CD4-positive, alpha-beta T cell treated with Interferon gamma for 1 hour (primary cell): ENCODE measurements at places on chromosomes 4 and X.

- DNase-seq = no peak
These were observed 37.2 kb upstream of the GPR78 start for GRCh38 chr4:8542776-8543525.

DNA sequence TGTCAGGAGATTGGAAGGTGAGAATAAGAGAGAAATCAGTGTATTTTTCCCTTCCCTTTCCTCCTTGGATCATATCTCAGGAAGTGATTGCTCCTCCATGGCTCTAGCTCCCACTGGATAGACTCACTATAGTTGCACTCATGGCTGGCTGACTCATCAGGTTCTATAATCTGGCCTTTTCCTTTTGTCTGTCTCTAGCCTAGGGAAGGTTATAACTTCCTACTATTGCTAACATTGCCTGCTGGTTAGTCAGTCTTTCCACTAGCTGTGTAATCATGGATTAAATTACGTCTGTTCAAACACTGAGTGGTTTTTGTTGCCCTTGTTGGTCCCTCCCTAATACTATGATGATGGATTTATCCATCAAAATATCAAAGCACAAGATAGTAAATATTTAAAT is 195.5 kb upstream of the VEGFC start:
- no peak for DNase-seq

DNA sequence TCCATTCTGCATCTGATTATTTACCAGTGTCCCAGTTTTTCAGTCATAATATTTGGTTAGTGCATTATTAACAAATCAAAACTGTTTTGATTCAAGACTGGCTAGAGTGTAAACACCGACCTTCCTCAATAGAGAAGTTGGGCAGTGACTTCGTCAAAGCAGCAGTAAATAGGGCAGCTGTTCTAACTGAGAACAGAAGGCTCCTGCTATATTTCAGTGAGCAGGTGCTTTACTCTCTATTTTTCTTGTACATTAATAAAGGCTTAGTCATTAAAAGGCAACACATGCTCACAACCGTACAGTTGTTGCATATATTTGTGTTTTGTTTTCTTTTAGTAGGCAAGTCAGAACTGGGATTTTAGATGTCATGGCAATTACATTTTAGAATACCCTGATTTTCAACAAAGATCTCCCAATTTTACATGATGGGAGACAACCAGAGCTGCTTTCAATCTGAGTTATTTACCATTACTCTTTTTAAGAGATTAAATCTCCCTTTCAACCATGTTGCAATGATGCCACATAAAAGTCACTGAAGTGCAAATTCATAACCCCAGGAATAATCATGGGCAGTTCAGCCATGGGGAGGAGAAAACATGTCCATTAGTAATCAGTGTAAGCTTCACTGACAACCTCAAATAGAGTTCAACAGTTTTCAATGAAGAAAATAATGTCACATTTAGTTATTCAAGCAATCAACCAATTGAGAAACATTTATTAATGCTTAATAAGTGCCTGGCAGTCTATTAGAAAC is 233.3 kb downstream of the NDST4 start:
- DNase-seq = no peak

GRCh38 chr4:172806841-172807240 is 361.8 kb upstream of the GALNT7 start:
- DNase-seq = no peak

DNA sequence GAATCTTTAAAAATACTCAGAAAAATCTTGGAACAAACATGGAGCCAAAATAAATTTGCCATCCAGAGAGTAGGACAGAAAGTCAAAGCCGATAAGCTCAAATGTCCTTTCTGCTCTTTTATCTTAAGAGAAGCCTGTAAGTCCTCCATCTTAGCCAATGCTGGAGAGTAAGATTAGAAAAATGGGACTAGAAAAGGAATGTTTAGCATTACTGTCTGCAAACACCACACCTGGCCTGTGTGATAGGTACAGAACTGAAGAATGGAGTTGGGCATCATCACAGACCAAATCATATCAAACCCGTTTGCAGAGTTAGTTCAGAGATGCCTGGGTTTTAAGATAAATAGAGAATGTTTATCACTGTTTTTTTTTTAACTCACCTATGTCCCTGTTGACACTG is 10.5 kb upstream of the SLC39A8 start:
- DNase-seq = no peak

GRCh38 chrX:17788956-17789562 is 51.8 kb downstream of the SCML1 start:
- DNase-seq = no peak

- peak; percentile 81 for DNase-seq
These were observed 29.2 kb upstream of the ASMTL start for GRCh38 chrX:1481636-1482529.

DNA sequence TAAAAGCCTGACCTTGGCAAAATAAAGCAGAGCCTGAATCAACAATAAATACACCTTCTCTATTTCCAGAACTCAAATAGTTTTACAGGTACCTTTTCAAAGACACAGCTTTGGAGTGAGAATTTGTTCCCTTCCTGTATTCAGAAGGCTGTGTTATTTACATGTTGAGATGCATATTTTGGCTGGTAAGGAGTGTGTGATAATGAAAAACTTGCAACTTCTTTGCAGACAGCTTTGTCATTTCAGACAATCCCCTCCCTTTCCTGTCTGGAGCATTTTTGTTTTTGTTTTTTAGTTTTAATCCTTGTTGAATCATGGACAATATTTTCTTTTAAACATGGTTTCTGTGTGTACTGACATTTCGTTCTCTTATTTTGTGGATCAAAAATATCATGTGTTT is 493.8 kb downstream of the FAT4 start:
- DNase-seq = no peak

- no peak for DNase-seq
These were observed 1385.9 kb downstream of the FAM133A start for GRCh38 chrX:95059909-95060308.

DNA sequence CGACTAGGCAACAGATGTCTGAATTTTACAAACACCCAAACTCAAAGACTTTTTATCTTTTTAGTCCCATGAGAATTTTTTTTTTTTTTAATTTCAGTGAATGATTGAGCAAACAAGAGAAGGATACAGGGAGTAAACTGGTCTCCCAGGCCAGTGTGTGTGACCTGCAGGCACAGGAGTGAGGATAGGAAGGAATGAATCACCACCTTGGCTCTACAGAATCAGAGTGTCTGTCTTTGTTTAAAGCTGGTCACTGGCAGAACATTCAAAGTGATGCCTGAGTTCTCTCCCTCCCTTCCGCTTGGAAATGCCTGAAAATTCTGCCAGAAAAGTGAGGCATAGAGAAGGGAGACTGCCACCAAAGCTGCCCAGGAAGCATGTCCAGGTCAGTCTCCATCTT is 69.5 kb downstream of the PARM1 start:
- DNase-seq = no peak

GRCh38 chr4:25290490-25291067 is 22.0 kb upstream of the ZCCHC4 start:
- DNase-seq = no peak

GRCh38 chrX:56803850-56804681 is 75.0 kb downstream of the NBDY start:
- no peak for DNase-seq

DNA sequence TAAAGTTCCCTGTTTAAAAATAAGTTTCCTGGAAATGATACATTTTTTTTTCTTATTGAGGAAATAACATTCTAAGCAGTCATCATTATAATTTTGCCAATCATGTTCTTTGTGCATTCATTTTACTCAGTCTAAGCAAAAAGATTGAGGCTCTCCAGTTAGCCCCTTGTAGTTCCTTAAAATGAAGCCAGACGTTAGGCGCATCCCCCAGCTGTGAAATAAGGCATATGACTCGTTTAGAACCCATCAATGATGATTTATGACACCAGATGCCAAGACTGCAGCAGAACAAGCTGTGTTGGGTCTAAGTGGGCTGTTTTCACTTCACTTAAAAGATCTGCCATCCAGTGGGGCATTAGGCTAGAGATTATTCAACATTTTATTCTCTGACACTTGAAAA is 17.0 kb downstream of the PDGFC start:
- peak; percentile 10 for DNase-seq

DNA sequence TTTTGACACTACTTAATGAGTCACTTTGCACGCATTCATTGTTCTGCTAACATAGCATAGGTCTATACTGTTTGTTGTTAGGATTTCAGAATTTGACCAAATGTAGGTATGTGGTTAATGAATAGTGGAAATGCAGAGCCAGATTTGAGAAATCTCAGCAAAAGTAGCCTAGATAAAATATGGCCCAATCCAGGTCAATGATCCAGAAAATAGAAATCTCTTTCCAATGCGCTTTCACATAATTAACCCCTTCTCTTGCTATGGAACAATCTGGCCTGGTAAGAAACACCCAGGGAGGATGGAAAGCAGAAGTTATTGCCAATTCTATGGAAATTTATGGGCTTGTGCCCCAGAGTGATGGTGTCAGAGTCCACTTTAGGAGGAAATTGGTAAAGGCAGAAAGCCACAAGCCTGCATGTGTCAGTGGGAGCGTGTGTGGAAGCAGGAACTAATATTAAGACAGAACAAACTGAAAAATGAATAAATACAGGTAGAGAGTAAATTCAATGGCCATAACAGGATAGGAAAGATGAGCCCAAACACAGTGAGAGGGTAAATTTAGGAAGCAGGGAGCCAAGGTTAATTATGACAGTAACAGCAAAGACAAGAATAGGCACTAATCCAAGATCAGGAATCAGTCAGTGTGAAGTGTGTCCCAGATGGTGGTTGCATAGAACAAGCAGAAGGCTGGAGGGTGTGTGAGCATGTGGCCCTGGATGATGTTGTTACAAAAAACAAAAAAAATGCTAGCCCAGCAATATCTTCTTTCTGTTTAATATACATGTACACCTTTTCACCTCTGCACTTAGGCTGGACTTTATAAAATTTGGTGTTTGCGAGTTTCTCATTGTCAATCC is 102.9 kb downstream of the SYTL5 start:
- DNase-seq = no peak

DNA sequence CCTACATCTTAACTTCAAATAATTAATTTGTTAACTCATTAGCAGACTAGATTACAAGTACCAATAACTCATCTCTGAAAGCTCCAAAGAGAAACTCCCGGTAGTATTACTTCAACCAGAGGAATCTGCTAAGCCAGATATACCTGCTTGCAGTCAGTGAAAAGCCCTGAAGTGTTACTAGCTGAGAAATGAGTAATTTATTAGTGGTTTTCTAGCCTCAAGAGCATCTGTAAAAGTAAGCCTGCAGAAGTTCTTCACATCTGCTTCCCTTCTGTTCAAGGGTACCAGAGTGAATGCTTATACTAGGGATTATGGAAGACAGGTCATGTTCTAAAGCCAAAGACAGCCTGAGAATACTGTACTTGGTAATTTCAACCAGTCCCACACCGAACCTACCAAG is 34.7 kb downstream of the IRS4 start:
- DNase-seq = no peak

DNA sequence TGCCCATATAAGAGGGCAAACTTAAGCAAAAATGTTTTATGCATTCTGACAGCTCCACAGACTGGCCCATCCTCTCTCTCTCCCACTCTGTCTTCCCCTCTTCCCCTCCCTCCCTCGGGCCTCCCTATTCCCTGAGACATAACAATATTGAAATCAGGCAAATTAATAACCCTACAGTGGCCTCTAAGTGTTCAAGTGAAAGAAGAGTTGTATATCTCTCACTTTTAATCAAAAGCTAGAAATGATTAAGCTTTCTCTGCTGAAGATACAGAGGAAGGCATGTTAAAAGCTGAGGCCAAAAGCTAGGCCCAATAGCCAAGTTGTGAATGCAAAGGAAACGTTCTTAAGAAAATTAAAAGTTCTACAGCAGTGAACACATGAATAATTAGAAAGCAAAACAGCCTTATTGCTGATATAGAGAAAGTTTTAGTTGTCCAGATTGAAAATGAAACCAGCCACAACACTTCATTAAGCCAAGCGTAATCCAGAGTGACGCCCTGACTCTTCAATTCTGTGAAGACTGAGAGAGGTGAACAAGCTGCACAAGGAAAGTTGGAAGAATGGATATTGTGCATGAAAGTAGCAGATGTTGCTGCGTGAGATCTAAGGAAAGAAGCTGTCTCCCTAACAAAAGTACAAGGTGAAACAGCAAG is 54.9 kb downstream of the USO1 start:
- no peak for DNase-seq

DNA sequence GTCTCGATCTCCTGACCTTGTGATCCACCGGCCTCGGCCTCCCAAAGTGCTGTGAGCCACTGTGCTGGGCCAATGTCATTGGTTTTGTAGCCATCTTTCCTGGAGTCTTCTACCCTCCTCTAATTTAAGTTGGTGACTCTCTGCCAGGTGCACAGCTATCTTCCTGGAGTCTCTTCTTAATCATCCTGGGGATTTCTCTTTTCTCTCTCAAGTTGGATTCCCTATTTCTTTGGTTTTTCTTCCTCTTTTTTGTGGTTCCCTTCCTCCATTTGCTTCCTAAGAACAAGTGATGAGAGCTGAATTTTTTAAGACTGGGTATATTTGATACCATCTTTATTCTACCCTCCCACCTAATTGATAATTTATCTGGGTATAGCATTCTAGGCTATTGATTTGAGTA is 113.8 kb downstream of the SYNPO2 start:
- no peak for DNase-seq

GRCh38 chr4:39626261-39626660 is 12.4 kb downstream of the SMIM14 start:
- peak; percentile 40 for DNase-seq

GRCh38 chr4:40275065-40275730 is 59.9 kb upstream of the CHRNA9 start:
- no peak for DNase-seq

DNA sequence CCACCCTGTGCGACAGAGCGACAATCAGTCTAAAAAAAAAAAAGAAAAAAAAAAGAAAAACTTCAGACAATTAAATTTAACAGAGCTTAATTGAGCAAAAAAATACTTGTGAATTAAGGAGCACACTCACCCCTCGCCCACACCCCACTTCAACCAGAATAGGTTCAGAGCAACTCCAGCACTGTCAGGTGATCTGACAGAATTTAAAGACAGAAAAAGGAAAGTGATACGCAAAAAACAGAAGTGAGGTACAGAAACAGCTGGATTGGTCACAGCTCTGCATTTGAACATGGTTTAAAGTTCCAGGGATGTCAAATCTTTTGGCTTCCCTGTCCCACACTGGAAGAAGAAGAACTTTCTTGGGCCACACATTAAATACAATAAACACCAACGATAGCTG is 174.4 kb downstream of the PDGFC start:
- DNase-seq = no peak

DNA sequence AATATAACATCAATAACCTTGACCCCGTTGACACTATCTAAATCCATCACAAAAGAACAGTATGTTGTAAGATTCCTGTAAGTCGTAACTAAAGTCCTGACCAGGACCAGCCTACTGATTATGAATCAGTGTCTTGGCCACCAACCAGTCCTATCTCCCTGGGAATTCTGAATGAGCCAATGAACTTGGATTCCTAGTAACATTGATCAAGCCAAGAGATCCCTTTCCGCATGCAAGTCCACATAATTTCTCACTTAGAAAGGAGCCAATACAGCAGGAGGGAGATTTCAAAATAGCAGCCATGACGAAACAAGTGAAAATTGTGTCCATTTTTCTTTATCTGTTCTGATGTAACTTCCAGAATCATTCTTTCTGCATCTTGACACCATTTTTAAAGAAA is 9.5 kb downstream of the XPNPEP2 start:
- no peak for DNase-seq
